ENCODE measurements at places on chromosomes 7 and 10.

- no peak for DNase-seq
These were observed 21.2 kb downstream of the ITGB8 start for GRCh38 chr7:20351901-20352300.

- DNase-seq = no peak
These were observed 271.9 kb downstream of the ADARB2 start for GRCh38 chr10:1465418-1465911.

GRCh38 chr7:50679218-50680007 is 103.3 kb downstream of the GRB10 start:
- DNase-seq = no peak

DNA sequence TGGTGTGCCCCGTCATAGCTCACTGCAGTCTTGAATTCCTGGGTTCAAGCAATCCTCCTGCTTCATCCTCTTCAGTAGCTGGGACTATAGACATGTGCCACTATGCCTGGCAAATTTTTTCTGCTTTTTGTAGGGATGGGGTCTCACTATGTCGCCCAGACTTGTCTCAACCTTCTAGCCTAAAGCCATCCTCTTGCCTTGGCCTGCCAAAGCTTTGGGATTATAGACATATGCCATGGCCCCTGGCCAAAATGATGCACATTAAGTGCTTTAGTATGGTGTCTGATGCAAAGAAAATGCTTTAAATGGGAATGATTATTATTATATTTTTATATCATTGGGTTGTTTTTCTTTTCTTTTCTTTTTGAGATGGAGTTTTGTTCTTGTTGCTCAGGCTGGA is 33.2 kb upstream of the VCL start:
- DNase-seq = no peak

- DNase-seq = no peak
These were observed 26.6 kb downstream of the GIMAP8 start for GRCh38 chr7:150476819-150477631.

- no peak for DNase-seq
These were observed 39.5 kb upstream of the ANKRD1 start for GRCh38 chr10:90960355-90960814.

DNA sequence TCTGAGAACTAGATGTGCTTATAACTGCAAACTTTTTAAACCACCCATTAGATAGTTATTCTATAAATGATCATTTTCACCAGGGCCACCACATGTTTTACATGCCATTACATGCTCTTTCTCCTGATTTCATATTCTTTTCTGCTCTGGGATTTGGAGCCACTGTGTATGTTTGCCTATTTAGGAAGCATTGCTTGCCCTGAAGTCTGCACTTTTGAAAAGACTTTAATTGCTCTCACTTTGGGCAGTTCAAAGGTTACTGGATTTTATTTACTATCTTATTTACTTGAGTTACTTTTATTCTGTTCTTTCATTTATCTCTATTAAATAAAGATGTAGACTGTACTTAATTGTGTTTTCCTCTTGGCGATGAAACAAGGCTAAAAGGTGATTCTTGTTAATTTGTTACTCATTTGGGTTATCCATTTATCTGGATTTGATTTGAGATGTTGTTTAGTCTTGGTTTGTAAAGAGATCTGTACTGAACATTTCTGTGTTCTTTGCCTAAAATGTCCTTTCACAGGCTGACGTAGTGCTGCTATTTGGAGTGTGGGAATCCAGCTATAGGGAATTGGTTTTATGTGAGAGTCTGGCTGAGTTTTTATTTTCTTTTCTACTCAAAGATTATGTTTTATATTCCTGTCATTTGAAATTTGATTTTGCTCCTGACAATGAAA is 88.8 kb downstream of the SUGCT start:
- no peak for DNase-seq

DNA sequence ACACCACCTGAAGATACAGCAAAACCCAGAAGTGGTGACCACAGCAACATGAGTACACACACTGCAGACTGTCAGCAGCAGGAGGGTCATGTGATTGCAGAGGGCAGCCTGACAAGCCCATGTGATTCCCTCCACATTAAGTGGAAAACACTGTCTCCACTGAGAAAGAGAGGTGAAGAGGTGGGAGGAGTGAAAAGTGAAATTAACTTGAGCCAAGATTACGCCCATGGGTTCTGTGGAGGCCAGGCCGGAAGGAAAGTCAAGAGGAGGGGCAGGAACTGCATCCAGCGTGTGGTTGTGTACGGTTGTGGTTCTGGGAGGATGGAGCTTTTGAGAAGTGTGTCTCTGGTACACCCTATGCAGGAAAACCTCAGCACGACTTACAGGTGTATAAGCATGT is 138.5 kb downstream of the PLXNA4 start:
- no peak for DNase-seq

DNA sequence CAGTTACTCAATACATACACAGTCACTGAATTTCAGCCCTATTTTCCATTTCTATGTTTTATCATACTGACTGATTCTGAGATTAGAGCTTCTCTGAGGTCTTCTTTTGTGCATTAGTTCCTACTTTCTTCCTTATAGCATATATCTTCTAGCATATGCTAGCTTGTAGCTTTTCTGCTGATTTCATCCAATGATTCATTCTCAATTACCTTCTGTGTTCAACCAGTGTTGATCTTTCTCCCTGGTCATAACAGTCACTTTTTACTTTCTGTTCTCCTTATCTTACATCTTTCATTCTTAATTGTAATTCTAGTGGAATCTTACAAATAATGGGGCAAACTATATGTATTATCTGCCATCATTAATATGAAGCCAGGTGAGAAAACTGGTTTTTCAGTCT is 159.5 kb upstream of the HGF start:
- no peak for DNase-seq
